Activated CD4-positive, CD25-positive, alpha-beta regulatory T cell (primary cell): ENCODE measurements at places on chromosomes 1 and 21.

GRCh38 chr1:17612831-17613230 is 73.3 kb downstream of the ARHGEF10L start:
- DNase-seq, result no peak

DNA sequence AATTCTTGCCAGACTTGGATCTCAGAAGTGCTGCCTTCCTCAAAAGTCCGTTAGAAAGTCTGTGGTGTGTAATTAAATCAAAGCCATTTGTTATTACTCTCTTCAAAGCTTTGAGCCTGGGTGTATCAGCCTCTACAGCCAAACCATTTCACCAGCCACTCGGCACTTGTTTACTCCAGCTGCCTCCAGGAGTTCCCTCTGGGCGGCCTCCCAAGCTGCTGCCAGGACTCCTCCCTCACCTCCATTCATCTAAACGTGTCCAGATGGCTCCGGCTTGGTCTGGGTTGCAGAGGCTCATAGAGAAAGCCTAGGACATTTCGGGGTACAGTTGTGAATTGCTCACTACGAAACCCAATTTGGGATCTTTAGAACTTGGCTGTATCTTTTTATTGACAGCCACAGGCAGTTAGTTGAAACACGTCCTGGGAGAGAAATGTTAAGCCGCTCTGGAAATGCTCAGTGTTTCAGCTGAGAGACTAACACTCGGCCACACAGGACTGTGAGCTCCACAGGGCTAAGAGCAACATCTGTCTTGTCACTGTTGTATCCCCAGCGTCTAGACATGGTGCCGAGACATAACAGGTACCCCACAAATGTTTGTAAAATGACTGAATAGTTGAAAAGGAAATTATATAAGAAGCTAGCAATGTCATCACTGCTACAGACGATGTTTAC is 116.9 kb upstream of the NGF start:
- DNase-seq, result no peak

DNA sequence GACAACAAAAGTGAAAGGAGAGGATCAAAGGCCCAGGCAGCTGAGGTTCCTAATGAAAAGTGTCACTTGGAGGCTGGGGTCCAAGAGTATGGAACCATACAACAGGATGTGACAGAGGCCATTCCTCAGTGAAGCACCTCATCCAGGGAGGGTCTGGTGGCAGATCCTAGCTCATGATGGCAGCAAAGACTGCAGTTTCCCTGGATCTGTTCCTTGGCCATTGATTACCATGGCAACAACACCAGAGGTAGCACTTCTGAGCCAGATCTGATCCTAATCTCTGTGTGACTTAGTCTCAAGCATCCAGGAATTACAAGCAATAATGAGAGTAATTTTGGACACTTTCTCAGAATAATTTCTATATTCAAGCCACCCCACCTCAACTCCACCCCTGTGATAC is 12.9 kb downstream of the FAM177B start:
- no peak for DNase-seq

DNA sequence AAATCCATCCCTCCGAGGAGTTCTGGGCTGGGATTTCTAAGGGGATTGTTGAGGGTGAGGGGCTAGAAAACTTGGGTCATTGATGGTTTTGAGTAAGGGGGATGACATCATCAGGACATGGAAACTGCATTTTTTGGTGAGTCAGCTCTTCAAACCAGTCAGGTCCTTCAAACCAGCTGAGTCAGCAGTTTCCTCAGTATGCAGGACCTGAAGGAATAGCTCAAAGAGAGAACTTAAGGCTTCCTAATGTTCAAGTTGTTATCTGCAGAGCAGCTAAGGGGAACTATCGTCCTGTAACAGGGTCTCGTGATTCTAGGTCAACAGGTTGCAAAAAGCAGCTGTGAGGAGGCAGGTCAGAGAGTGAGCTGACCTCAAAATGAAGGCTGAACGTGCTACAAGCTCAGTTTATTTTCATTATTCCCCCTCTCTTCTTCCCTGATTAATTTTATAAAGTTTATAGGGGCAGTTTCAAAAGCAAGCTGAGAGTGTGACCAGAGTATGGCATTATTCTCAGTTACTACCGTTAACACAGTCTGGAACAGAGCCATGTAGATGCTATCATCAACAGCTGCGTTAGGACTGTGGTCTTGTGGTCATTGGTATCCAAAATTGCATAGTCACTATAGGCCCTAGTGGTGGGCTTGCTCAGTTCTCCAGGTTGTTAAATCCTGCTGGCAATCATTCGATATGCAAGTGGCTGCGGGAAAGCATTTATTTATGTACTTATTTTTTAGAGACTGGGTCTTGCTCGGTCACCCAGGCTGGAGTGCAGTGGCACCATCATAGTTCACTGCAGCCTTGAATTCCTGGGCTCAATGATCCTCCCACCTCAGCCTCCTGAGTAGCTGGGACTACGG is 10.7 kb upstream of the SDC3 start:
- no peak for DNase-seq

GRCh38 chr1:147897789-147898188 is 4.8 kb upstream of the GJA8 start:
- DNase-seq, result no peak

- peak; percentile 42 for DNase-seq
These were observed 662 bp downstream of the SCAF4 start for GRCh38 chr21:31731056-31731856.

- DNase-seq, result no peak
These were observed 719.0 kb downstream of the RWDD3 start for GRCh38 chr1:95953015-95953414.

DNA sequence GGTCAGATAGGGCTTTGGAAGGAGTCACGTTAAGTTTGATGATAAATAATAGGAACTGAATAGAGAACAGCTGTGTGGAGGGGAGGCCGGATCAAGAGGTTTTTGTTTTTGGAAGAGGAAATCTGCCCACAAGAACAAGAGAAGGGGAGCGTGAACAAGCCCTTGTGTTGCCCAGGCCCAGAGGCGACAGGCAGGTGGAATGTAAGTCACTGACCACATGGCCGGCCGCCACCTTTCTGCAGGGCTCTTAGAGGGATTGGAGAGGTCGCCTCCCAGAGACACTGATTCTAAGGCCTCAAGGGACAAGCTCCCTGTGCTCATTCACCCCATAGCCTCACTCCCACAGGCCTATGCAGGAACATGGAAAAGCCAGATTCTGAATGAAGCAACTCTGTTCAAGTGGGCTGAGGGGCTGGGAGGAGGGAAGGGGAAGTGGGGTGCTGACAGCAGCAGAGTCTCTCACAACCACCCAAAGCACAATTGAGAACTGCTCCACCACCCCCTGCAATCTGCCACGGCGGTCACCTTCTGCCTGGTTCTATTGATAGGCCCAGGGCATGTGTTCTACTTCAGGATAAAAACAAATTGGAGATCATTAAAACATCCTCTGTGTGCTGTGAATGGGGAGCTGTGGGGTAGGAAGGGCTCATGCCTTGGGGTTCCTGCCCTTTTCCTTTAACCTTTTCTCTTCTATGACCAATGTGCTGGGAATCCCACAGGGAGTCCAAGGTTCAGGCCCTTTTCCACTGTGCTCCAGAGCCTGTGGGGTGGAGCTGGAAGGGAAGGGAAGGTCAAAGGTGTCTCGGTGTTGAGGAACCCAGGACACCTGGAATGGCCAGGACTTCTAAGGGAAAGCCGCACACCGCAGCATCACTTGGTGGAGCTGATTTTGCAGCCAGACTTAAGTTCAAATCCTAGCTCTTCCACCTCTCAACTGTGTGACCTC is 63.3 kb upstream of the PARP1 start:
- no peak for DNase-seq

- DNase-seq, result no peak
These were observed 37.7 kb upstream of the IPO9 start for GRCh38 chr1:201791051-201791778.

GRCh38 chr1:179142889-179143299 is 61.0 kb downstream of the TOR3A start:
- DNase-seq, result no peak

DNA sequence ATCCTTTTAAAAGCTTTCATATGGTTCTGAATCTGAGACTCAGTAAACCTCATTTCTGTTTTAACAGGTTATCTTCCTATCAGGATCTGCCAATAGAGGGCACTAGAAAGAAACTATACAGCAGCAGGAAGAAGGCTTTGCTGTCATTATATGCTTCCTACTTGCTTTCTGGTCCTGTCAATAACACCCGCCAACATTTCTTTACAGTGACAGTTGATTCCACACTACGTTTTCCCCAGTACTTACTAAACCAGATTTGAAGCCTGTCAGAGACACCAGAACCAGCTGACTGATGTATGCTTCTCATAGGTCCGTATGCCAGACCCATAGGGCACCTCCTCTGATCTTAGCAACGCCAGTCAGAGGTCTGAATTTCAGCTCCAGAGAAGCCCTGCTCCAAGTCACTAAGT is 341.0 kb upstream of the NEGR1 start:
- DNase-seq, result no peak

DNA sequence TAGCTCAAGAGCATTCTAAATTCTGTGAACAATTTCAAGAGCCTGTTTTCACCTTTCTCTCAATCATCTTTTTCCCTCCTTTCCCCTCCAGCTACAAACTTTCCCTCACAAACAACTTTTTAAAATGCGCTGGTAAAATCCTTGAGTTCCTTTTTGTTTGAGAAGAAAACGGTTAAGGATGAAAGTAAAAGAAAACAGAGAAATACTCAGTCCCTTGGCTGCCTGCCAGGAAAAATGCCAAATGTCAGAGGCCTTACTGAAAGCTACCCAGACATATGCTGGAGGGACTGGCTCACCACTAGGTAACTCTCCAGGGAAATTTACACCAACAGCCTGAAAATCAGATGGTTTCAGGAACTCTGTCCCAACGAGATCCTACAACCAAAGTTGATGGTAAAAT is 11.0 kb upstream of the SERBP1 start:
- DNase-seq, result no peak

- no peak for DNase-seq
These were observed 926 bp upstream of the DFFA start for GRCh38 chr1:10473145-10473765.

GRCh38 chr1:230517786-230518185 is 91.7 kb upstream of the PGBD5 start:
- no peak for DNase-seq

GRCh38 chr1:107048241-107048640 is 8.2 kb upstream of the PRMT6 start:
- no peak for DNase-seq

- DNase-seq, result no peak
These were observed 3.0 kb downstream of the FBXO44 start for GRCh38 chr1:11657654-11658053.

- no peak for DNase-seq
These were observed 11.3 kb downstream of the RPAP2 start for GRCh38 chr1:92310185-92310597.

DNA sequence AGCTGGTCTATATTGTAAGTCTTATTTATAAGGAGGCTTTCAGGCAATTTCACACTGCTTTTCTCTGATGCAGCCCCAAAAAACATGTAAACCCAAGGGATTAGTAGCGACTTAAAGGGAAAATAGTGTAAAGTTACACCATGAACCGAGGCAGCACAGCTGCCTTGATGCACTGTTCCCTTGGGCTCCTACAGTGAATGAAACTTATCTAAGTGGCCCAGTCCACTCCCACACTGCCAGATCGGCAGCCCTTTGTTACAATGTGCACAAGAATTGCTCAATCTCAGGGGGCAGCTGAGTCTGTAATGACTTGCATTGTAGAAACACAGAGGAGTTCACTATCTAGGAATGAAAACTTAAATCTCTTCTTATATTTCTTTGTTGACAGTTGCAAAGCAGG is 120.8 kb upstream of the ADGRL2 start:
- DNase-seq, result no peak

DNA sequence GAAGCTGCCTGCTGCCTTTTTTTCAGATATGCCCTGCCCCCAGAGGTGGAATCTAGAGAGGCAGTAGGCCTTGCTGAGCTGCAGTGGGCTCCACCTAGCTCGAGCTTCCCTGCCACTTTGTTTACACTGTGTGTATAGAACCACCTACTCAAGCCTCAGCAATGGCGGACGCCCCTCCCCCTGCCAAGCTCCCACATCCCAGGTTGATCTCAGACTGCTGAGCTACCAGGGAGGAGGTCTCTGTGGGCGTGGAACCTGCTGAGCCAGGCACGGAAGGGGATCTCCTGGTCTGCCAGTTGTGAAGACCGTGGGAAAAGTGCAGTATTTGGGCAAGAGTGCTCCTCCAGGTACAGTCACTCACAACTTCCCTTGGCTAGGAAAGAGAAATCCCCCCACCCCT is 65.1 kb downstream of the MSH4 start:
- DNase-seq, result no peak

DNA sequence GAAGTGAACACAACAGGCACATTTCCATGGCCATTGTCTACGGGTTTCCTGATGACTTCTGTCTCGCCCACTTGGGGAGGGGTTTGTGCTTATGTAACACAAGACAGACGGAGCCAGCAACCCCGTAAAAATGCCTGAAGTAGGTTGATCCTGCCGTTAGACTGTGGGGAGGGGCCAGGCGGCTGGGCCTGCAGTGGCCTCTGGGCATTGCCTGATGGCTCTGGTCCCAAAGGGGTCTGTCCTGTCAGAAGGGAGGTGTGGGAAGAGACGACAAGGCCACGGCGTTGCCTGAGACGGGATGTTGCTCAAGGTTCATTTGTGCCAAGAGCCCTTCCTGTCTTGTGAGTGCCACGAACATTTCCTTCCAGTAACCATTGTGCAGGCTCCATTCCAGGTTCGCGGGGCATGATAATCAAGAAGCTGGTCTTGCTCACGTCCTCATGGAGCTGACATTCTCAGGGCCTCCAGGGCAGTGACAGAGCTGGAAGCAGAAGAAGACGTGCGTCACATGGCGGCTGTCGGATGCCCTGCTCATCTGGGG is 44.7 kb downstream of the ABCG1 start:
- DNase-seq, result no peak

DNA sequence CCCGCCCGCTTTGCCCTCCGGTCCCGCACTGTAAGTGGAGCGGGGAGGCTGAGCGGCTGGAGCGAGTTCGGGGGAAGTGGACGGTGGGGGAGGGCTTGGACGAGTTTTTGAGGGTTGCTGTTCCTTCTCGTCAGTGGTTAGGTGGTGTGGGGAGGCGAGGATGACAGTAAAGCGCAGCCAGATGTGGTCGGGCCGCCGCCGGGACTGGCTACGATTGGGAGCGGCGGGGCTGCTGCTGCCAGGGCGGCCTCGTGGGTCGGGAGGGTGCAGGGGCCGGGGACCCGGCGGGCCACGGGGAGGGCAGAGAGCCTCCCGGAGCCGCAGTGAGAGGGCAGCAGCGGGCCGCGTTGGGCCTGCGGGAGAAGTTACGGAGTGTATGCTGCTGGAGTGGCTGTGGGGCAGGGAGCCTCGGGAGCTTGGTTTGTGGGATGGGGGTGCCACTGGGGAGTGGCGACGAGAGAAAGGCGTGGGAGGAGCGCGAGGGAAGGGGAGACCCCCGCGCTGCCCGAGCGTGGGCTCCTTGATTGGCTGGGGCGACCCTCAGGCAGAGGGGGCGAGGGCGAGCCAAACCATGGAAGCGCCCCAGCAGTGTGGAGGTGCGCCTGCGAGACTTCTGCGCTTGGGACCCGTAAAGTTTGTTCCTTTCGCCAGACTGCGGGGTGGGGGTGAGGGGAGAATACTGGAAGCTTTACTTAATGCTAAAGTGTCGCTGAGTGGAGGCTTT is 2.1 kb downstream of the ADGRL2 start:
- no peak for DNase-seq

GRCh38 chr1:93659822-93660503 is 21.7 kb downstream of the BCAR3 start:
- DNase-seq, result no peak
